ENCODE measurements at places on chromosomes 13 and 19. TPM values are rescaled to one million over a fixed set of nuclear protein-coding genes. Genes with fewer than 3 reads are reported as not detected.

The PCDH9 gene
- polyA plus RNA-seq: 3.3 TPM

The SPHK2 gene
- polyA plus RNA-seq: 4.6 TPM

The ATP4A gene
- not detected for polyA plus RNA-seq

The KASH5 gene
- polyA plus RNA-seq: not detected

DNA sequence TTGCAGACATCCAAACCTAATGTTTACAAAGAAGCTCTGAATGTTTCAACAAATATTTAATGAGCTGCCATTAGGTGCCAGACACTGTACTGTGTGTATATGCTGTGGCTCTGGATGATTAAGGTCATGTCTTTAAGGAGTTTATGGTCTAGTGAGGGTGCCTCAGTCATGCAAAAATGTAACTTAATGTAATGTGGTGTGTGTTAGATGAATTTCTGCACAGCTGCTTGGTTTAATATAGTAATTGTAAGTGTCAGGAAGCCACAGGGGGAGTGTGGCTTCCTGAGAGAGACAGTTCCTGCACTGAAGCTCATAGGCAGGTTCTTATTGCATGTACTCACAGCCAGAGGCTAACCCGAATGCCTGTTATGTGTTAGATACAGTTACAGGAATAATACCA is 43.3 kb downstream of the SPATA13 start:
- no peak for DNase-seq

DNA sequence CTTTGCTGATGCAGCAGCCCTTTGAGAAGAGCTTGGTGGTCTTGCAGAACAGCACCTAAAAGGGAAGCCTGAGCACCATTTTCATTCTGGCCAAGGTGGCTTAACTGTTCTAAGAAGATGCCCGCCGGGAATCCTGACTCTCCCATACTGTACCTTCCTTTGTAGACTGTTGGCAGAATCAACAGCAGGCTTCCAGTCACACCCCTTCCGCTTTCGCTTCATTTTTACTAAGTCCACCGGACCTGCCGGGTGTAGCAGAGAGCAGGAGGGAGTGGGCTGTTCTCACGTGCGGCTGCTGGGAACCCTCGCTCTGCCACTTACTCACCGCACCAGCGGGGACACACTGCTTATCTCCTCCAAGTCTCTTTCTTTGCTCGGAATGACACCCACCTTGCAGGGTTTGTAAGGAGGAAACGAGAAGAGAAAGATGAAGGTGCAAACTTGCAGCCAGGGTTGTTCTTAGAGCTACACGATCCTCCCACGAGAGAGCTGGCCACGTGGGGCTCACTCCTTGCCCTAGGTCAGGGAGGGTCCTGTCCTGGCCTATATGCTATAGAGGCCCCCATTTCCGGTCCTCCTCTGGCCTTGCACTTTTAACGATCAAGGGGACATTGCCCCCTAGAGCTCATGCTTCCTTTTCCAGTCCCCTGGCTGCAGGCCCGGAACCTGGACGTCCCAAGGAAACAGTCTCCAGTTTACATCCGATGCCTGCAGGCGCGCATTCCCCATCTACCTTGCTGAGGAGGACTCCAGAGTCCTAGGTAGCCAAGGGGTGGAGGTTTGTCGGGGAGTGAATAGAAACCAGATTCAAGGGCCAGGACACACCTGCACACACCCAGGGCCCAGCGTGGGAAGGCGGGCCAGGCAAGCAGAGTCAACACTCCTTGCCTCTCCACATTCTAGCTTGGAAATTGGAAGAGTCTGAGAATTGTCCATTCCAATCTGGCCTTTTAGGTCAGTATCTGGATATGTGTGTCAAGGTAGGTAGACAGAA is 453.6 kb downstream of the IRS2 start:
- DNase-seq: no peak

- DNase-seq: no peak
These were observed 145.4 kb downstream of the DNAJC3 start for GRCh38 chr13:95822303-95822702.

DNA sequence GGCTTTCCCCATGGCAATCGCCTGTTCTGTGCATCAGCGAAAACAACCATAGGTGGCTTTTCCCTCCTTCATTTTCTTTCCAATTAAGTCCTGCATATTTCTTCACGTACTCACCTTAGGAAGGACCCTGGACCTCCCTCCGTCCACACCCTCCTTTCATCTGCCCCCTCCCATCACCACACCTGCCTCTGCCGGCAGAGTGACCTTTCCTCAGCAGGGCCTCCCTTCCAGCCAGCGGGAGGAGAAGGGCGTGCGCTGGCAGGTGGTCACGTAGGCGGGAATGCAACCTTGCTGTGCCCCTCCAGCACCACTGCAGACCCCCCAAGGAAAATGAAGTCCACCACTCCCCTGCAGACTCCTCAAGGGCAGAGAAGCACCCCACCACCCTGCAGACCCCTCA is 61.1 kb downstream of the GSX1 start:
- DNase-seq: no peak

- DNase-seq: no peak
These were observed 9.5 kb upstream of the MBNL2 start for GRCh38 chr13:97212601-97213040.

DNA sequence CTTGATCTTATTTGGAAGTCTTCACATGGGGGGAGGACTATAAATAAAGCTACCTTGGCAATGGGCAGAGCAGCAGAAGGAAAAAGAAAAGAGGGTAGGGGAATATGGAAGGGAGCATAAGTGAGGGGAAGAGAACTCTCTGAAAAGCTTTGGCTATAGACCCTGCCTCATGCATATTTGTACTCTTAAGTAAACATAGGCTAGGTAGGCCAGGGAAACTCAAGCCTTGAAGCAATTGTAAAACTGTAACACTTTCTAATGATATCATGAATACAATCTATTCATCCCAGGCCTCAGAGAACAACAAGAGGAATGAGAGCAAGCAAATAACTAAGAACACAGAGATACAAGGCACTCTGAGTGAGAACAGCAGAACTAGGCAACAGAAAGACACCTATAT is 20.4 kb downstream of the MYCBP2 start:
- DNase-seq: no peak

GRCh38 chr19:5665781-5666513 is 14.4 kb downstream of the MICOS13 start:
- DNase-seq: peak; percentile 41

DNA sequence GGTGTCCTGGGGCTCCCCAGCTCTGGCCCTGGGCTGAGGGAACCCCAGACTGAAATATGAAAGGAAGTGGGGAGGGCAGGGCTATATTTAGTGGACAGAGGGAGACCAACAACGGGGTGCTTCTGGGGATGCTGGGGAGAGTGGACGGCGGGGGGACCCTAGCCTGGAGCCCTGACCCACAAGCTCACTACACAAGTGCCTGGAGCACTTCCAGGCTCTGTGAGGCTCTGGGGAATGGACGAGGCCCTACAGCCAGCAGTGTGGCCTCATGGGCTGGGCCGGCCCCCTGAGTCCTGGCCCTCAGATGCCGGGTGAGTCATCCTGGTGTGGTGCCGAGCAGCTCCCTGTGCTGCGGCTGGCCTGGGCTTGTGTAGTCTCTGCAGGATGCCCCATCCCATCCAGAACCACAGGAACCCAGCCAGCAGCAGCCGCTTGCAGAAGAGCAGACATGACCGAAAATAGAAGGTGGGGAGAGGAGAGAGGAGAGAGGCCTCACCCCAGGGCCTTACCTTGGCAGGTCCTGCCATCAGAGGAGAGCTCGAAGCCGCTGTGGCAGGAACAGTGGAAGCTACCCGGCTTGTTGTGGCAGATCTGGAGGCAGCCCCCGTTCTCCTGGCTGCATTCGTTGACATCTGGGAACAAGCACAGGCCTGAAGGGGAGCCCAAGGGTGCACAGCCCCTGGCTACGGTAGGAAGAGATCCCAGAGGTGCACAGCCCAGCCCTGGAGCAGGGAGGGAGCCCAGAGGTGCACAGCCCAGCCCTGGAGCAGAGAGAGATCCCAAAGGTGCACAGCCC is 26.1 kb downstream of the GAS6 start:
- peak; percentile 97 for DNase-seq

- no peak for DNase-seq
These were observed 8.6 kb downstream of the ABCC4 start for GRCh38 chr13:95292622-95293021.

DNA sequence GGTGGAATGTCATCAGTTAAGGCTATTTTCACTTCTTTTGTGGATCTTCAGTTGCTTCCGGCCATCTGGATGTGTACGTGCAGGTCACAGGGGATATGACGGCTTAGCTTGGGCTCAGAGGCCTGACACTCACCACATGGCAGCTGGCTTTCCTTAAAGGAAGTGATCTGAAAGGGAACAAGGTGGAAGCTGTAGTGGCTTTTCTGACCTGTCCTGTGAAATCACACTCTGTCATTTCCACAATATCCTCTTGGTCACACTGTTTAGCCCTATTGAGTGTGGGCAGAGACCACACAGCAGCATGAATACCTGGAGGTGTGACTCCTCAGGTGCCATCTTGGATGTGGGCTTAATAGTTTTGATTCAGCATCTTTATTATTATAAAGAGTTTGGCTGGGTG is 4.5 kb upstream of the BAX start:
- DNase-seq: no peak

DNA sequence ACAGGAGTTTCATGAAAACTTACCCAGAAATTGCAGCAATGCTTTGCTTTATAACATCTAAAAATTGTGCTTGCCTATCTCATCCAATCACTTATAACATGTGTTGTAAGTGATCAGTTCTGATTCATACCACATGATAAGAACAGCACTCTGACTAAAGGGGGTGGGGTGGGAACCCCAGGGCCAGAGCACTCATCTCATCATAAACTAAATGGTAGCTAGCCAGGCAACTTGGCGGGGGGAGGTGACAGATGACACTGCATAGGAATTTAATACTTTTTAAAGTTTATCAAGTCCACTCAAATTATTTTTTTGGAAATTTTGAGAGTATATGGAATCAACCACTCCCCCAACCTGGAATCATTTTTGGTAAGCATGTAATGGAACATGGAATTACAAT is 42.1 kb downstream of the FOXO1 start:
- no peak for DNase-seq

GRCh38 chr19:1270854-1271527 is 1.9 kb downstream of the CIRBP start:
- DNase-seq: no peak

- DNase-seq: no peak
These were observed 19.0 kb downstream of the NFIX start for GRCh38 chr19:13014101-13014920.

DNA sequence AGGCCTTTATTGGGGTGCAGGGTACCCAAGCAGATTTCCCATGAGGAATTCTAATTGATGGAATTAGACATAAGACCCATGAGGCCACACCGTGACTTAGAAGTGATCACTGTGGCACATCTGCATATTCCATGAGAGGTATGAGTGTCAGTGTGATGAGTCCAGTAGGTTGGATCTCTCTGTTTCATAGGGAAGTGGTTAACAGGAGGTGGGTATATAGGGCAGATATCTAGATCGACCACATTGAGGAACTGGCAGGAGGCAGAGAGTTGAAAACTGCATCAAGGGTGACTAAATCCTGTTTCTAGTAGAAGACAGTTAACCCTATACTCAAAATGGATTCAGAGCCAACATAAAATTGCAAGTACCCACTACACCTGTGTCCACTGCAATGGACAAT is 68.6 kb upstream of the MIR17HG start:
- DNase-seq: no peak

DNA sequence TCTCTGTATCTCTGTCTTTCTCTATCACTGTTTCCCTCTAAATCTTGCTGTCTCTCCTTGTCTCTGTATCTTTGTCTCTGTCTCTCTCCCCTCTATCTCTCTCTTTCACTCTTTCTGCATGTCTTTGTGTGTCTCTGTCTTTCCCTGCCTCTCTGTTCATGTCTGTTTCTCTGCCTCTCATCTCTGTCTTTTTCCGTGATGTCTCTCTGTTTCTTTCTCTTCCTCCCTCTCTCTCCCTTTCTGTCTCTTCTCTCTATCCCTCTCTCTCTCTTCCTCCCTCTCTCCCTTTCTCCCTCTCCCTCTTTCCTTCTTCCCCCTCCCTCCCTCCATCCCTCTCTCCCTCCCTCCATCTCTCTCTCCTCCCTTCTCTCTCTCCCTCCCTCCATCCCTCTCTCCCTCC is 56.7 kb upstream of the NFIC start:
- no peak for DNase-seq

DNA sequence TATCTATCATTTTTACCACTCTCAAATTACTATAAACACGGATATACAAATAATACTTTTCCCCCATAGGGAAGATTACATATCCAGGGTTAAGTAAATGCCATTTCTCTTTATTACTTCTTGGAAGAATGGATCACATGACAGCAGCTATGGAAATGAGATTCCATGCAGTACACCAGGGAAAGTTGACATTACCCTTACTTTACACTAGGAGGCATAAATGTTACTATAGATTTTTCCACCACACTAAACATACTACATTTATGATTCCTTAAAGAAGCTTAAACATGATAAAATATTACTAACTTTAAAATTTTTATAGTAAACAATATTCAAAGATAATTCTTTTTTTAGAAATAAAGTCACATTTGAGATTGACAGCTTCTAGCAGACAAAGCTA is 611.4 kb downstream of the PCDH9 start:
- DNase-seq: peak; percentile 11

DNA sequence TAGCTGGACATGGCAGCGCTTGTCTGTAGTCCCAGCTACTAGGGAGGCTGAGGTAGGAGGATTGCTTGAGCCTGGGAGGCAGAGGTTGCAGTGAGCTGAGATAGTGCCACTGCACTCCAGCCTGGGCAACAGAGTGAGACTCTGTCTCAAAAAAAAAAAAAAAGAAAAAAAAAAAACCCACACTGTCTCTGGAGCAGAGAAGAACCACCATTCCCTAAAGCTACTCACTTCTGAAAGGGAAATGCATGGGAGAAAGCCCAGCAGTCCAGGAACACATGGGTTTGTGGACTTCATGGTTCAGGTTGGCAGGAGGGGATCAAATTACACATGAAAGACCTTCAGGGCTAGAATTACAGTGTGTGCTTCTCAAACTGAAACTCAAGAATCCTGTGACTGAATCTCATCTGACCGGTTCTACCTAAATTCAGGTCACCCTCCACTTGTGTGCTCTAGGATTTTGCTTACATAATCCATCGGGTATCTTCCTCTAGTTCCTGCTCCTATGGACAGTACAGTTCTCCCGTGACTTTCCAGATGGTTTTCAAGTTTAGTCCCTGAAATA is 30.2 kb upstream of the CPB2 start:
- no peak for DNase-seq

All from AG04450 (cell line).